ENCODE measurements at places on chromosomes 7 and 10.

GRCh38 chr7:16398146-16399017, 23.0 kb downstream of the CRPPA start:
- DNase-seq, result no peak

- DNase-seq, result no peak
These were observed 24.1 kb downstream of the SEMA3D start for GRCh38 chr7:85162721-85163120.

GRCh38 chr10:126387041-126387921, 996 bp downstream of the ADAM12 start:
- no peak for DNase-seq

GRCh38 chr7:152925412-152926147, 166.0 kb downstream of the ACTR3B start:
- DNase-seq, result no peak

DNA sequence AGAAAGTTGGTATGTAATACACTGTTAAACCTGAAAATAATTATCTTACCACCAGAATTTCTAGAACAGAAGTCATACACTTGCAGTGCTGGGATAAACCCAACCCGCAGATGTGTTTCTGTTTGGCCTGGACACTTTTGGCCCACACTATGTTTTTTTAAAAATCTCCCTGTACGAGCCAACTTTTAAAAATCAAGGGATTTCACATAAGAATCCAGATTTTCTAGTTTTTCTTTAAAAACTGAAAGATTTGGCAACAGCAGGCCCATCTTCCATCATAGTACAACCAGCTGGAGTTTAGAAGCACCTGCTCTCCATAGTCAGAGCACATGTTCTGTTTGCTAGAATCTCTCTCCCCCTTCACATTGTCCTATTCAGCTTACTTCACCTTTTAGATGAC, 74.0 kb downstream of the TLL2 start:
- DNase-seq, result no peak

- no peak for DNase-seq
These were observed 397.6 kb downstream of the GPAM start for GRCh38 chr10:111785921-111786320.

GRCh38 chr10:87864496-87865059, 1.2 kb downstream of the PTEN start:
- no peak for DNase-seq

- DNase-seq, result no peak
These were observed 115.3 kb downstream of the NKX6-2 start for GRCh38 chr10:132670546-132671227.

- no peak for DNase-seq
These were observed 426.4 kb downstream of the TYW1 start for GRCh38 chr7:67423065-67423464.

GRCh38 chr10:108791794-108792474, 1131.4 kb downstream of the XPNPEP1 start:
- no peak for DNase-seq

- no peak for DNase-seq
These were observed 509.5 kb downstream of the DNAJB6 start for GRCh38 chr7:157846271-157846670.

- DNase-seq, result no peak
These were observed 4.5 kb downstream of the CHCHD3 start for GRCh38 chr7:133077394-133077793.

GRCh38 chr7:148344406-148344805, 246.2 kb upstream of the C7orf33 start:
- no peak for DNase-seq

- no peak for DNase-seq
These were observed 4.4 kb downstream of the EIF3B start for GRCh38 chr7:2358968-2359527.

- DNase-seq, result no peak
These were observed 20.1 kb upstream of the SH2B2 start for GRCh38 chr7:102266541-102266940.

DNA sequence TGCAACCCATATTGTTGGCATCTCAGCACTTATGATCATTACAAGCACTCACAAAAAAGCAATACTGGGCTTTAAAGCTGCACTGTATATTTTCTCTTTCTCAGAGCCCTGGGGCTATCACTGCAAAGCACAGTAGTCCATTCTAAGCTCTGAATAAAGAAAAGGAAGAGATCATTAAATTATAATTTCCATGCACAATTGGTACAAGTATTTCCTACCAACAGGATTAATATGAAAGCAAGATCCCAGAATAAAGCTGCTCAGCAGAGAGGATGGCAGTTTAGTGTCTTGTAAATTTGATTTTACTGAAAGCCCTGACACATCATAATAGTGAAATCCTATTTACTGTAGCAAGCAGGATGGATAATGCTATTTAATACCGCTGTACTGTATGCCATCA, 205.3 kb downstream of the CHCHD3 start:
- DNase-seq, result no peak

GRCh38 chr7:38542156-38542555, 89.0 kb downstream of the AMPH start:
- DNase-seq, result no peak

- DNase-seq, result no peak
These were observed 42.4 kb upstream of the DDC start for GRCh38 chr7:50607524-50608125.

DNA sequence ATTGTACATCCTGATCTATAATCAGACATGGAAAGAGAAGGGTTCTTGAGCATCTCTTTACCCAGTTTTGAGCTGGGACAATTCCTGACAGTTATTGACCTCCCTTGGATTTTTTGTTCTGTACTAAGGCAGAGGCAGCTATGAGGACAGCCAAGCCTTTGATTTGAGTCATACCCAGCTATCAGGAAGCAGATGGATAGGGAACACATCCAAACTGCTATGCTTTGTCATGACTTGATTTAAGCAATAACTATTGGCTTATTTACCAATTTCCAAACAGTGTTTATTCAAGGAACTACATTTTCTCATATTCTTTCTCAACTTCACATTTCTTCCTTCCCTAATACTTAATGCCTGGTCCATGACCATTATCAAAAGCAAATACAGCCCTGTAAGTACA, 396.4 kb upstream of the STEAP1 start:
- no peak for DNase-seq

- no peak for DNase-seq
These were observed 60.4 kb downstream of the INPP5F start for GRCh38 chr10:119786117-119786769.

DNA sequence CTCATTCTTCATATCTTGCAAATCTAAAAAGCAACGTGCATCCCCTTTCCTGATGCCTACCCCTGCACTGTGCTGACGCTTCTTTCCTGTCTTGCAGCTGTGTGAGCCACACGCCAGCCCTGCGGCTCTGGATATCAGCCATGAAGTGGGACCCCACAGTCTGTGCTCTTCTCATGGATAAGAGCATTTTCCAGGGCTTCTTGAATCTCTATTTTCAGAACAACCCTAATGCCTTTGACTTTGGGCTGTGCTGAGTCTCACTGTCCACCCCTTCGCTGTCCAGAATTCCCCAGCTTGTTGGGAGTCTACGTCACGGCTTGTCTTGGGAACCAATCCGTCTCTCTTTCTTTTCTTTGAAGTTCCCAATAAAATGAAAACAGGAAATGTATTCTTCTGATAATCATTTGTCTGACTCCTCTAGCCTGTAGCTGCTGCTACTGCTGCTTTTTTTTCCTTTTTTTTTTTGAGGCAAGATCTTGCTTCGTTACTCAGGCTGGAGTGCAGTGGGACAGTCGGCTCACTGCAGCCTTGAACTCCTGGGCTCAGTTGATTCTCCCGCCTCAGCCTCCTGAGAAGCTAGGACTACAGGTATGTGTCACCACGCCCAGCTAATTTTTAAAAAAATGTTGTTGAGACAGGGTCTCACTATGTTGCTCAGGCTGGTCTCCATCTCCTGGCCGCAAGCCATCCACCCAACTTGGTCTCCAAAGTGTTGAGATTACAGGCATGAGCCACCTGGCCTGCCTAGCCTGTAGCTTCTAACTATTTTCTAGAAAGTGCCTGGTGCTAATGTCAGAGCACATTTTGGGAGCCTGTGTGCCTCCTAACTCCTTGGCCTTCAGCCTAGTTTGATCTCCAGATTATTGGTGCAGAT, 30.3 kb downstream of the GSTO2 start:
- no peak for DNase-seq

DNA sequence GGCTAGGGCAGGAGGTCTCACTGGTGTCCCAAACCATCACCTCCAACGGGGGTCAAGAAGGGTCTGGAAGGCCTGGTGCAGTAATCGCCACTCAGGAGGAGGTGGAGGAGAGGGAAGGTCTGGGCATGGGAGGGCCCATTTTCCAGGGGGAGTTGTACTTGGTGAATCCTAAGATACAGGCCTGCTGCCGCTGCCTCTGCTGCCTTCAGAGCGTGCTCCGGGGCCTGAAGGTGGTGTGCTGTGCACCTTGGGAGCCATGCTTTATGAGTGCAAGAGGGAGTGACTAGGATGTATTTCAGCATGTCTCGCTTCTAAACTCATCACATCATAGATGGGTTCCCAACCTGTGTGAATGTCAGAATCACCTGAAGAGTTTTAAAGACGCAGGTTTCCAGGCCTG, 78.2 kb downstream of the GLRX3 start:
- DNase-seq, result no peak

- DNase-seq, result no peak
These were observed 61.9 kb downstream of the TEX36 start for GRCh38 chr10:125621052-125621451.

GRCh38 chr7:129279757-129280156, 54.9 kb downstream of the AHCYL2 start:
- DNase-seq, result no peak

GRCh38 chr7:73683788-73684693, 644 bp downstream of the BUD23 start:
- no peak for DNase-seq

GRCh38 chr7:132171130-132171576, 405.1 kb downstream of the PLXNA4 start:
- DNase-seq, result no peak

GRCh38 chr10:91162495-91163268, 57.8 kb upstream of the PCGF5 start:
- DNase-seq, result peak; percentile 35

All from stimulated activated CD8-positive, alpha-beta memory T cell treated with anti-CD3 and anti-CD28 coated beads, Interleukin-4, amount 100 ng/mL, for 4 hours (primary cell).